ENCODE measurements at places on chromosomes 11 and 22.
A peak's percentile ranks its signal among the peaks of the same experiment; 100 is the strongest.

GRCh38 chr11:86091566-86091965, 22.7 kb upstream of the PICALM start:
- peak; percentile 38 for DNase-seq

DNA sequence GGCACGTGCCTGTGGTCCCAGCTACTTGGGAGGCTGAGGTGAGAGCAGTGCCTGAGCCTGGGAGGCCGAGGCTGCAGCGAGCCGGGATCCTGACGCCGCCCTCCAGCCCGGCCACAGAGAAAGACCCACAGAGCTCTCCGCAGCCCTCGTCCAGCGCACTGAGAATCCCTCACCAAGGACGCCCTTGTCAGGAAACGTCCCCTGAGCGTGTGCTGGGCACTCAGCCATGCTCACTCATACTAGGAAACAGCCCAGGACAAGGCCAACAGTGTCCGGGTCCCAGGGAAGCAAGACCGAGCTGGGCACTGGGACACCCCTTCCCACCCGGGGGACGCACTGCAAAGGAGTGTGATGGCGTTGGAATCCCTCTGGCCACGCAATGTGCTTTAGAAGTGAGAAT, 14.5 kb downstream of the DEAF1 start:
- no peak for DNase-seq

DNA sequence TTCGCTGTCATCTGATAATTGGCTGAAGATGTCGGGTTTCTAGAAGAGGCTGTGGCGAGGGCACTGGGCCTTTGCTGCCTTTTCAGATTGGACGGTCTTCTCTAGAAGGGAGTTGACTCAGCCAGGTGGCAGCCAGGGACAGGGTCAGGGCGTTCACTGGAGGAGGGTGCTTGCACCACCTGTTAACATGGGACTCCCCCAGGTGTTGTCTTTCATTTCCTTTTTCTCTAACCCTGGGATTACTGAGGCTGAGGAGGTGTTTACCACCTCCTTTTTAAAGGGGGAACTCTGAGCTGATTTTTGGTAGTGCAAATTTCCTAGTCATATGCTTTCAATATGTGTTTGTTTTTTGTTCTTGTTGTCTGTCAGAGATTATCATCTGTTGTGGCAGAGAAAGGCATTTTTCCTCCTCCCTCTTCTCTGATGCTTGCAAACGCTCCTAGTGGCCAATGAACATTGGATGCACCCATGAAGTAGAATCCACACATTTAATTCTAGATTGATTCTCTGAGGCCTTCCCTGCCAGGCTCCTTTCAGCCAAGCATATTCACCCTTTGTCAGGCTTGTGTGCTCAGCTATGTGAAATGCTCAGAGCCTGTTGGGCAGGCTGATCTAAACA, 54.1 kb downstream of the LDLRAD3 start:
- DNase-seq = no peak

GRCh38 chr11:123608945-123609344, 45.5 kb downstream of the SCN3B start:
- no peak for DNase-seq

- no peak for DNase-seq
Measured at GRCh38 chr22:24938741-24939341, 7.7 kb downstream of the LHFPL7 start.

GRCh38 chr11:93741882-93742226, 382 bp downstream of the C11orf54 start:
- DNase-seq = peak; percentile 56

DNA sequence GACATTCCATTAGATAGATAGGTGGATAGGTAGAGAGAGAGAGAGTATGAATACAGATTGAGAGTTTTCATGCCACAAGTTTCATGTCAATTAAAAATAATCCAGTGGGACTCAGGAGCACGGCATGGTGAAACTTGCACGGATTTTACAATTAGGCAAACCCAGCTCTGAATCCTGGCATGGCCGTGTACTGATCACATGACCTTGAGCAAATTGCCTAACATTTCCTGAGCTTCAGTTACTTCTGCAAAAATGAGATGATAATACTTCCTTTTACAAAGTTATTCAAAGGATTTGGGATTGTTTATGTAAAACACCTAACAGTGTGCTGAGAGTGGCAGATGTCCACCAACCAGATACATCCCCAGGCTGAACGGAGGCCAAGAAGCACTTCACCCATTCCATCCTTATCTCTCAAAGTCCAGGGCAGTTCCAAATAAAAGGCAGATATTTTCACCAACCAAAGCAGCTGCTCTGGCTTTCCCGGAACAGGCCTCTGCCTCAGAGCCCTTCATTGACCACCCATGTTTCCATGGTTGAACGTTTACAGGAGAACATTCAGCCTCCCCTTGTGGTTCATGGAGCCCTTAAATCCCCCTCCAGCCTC, 17.9 kb downstream of the APLNR start:
- no peak for DNase-seq

- no peak for DNase-seq
Measured at GRCh38 chr11:124886476-124886875, 11.2 kb downstream of the ROBO4 start.
